ENCODE measurements at places on chromosomes 12 and 14.
A peak's percentile ranks its signal among the peaks of the same experiment; 100 is the strongest.

- DNase-seq: no peak
Measured at GRCh38 chr12:132040906-132041606, 91.3 kb downstream of the EP400 start.

DNA sequence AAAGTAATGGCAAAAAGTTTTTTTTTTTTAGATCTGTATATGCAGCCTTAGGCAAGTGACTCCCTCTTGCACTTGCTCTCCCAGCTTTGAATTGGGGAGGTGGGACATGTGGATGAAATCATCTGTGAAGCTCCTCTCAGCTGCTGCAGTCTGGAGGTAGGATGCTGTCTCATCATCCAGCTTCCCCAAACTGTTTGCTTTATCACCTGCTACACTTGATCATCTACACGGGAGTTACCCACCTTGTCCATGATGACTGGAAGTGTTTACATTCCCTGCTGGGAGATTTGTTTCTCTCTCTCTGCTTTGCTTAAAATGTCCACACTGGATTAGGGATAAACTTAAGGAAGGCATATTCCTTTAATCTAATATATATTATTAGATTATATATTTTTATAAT, 8.5 kb upstream of the FGF23 start:
- no peak for DNase-seq

DNA sequence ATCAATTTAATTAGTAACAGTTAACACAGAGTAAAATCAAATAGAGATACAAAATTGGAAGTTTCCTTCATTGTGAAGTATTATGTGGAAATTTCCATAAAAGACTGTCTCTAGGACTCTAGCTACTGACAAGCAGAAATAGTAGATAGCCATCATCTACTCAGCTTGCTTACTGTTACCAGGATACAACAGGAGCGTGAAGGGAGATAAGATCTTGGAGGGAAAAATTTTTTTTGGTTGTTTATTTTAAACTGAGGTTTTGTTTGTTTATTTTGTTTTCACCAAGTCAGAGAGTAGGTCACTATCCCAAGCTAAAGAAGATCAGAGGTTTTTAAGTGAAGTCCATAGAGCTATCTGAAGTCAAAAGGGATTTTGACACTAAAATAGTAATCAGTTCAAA, 861.3 kb upstream of the MGAT4C start:
- no peak for DNase-seq

DNA sequence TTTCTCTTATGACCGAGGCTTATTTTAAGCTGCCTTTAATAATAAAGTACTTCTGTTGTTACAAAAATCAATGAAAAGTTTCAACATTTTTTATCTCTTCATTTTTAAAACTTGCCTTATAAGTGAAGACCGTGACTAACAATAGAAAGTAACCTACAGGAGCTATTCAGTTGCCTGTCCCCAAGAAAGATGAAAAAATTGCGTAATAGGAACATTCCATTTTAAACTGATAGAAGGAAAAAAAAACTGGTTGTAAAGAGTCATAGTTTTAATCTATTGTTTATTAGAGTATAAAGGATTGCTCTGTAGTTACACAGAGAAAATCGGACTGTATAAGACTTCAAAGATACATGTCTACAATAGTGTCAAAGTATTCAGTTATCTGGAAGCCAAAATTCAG, 83.3 kb downstream of the DAAM1 start:
- no peak for DNase-seq

- peak; percentile 51 for DNase-seq
Measured at GRCh38 chr12:71664411-71665089, 449 bp downstream of the THAP2 start.

DNA sequence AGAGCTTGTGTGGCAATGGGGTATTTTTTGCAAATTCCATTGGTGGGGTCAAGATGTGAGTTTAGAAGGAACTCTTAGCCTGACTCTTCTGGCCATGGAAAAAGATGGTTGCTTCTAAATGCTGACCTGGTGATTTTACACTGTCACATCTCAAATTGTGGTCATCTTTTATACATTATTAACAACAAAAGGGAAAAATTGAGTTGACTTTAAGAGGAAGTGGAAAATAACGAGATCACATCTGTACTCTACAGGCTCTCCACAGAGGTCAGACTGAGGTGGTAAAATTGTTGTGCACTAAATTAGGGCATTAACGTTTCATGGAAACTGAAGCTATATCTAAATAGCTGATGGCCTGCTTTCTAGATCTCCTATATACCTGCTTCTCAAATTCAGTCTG, 44.7 kb downstream of the PTPN11 start:
- DNase-seq: no peak

- no peak for DNase-seq
Measured at GRCh38 chr12:84661786-84662185, 250.8 kb downstream of the SLC6A15 start.

DNA sequence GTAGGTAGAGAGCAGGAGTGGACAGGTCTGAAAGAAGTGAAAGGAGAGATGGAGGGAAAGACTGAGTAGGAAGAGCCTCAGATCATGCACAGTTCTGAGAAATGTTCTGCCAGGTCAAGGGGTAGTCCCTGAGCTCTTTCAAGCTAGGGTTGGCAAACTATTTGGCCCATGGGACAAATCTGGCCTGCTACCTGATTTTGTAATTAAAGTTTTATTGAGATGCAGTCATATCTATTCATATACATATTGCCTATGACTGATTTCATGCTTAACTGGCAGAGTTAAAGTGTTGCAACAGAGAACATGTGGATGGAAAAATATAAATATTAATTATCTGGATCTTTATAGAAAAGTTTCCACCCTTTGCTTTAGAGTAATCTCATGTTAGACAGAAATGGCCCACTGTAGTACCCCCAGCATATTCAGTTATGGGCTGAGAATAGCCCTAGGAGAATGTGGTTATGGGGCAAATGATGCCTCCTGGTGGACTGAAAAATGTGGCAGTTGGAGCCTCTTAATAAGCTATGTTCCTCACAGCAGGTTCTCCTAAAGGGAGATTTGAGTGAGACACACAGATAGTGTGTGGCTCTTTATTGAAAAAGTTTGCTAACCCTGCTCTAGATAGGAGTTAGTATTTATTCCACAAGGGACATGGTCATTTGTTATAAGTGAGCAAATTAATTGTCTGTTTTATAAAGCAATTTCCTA, 476.9 kb downstream of the LRIG3 start:
- no peak for DNase-seq

- no peak for DNase-seq
Measured at GRCh38 chr12:42474391-42474790, 115.2 kb downstream of the PRICKLE1 start.

DNA sequence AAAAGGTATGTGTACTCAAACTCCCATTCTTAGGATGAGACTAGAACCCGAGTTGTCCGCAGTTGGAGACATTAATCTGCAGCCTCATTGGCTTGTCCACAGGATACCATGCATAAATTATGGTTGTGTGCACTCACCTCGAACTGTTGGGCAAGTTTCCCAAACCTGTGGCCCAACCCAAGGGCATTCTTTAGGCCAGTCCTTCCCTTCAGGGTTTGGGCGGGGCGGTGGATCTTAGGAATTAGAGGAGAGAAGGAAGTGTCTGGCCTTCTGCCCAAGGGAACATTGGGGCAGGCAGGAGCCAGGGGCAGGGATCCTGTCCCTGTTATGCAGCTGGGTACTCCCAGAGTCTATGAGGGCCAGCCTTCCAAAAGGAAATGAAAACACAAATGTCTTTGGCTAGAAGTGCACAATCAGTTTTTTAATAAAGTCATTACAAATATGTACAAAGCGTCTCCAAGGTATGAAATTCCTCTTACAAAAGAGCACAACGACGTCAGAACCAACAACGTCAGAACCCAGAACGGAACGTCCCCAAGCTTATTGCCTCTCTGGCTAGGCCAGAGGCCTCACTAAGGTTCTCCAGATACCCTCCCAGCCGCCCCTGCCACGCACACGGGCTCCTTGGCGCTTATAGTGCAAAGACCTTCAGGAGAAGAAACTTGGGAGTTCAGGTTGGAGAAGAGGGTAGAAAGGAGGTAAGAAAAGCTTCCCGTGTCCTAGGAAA, 25.3 kb downstream of the HRK start:
- DNase-seq: no peak

- DNase-seq: no peak
Measured at GRCh38 chr12:50952510-50952909, at the start of gene HIGD1C. TSS of gene HIGD1C (plus strand) at chr12:50952544. CDS start at chr12:50953999, 1,455 bp downstream.

DNA sequence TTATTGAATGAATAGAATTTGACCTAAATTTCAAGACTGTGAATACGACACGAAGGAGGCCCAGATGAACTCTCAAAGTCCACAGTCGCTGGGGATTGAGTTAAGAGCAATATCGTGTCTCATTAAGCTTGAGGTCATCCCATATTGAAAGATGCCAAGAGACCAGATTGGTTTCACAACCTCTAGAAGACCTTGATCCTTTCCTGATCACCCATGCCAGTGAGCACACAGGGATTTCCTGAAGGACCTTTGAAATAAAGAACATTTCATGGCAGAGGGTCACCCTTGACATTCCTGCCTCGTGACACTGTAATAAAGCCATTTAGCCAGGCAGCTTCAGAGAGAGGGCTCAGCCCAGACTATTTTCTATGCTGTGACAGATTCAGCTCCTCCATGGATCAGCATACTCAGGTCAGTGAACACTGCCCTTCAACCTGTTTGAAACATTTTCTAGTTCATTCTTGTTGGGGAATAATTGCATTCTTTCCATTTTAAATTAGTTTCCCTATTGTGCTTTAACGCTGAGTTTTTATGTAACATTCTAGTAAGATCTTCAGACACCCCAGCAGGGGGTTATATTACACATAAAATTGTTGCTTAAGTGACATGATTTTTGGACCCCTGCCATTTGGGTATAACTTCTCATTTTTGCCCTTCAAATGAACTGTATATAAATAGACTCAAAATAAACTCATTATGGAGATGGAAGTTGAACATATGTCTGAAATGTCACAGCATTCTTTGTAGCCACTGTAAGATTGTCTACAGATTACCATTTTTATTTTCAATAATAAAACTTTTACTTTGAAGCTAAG, 213.2 kb downstream of the C12orf50 start:
- DNase-seq: peak; percentile 52

DNA sequence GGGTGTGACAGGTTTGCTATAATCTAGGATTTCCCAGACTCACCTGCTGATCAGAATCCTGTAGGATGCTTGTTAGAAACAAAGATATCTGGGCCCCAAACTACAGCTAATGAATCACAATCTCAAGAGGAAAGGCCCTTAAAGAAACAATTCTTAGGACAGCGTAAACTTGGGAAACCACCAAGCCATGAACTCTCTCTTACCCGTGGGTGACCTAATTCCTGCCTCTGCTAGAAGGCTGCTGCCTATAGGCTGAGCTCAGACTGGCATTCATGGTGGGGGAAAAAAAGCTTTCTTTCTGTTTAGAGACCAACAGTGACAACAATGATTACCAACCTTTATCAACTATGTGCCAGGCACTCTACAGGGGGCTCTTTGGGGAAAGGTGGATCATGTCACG, 213.9 kb upstream of the FKBP4 start:
- no peak for DNase-seq

DNA sequence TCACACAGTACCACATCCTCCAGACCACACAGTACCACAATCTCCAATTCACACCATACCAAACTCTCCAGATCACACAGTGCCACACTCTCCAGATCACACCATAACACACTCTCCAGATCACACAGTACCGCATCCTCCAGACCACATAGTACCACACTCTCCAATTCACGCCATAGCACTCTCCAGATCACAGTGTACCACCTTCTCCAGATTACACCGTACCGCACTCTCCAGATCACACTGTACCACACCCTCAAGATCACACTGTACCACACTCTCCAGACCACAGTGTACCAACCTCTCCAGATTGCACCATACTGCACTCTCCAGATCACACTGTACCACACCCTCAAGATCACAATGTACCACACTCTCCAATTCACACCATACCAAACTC, 184.9 kb downstream of the NTF3 start:
- DNase-seq: no peak

DNA sequence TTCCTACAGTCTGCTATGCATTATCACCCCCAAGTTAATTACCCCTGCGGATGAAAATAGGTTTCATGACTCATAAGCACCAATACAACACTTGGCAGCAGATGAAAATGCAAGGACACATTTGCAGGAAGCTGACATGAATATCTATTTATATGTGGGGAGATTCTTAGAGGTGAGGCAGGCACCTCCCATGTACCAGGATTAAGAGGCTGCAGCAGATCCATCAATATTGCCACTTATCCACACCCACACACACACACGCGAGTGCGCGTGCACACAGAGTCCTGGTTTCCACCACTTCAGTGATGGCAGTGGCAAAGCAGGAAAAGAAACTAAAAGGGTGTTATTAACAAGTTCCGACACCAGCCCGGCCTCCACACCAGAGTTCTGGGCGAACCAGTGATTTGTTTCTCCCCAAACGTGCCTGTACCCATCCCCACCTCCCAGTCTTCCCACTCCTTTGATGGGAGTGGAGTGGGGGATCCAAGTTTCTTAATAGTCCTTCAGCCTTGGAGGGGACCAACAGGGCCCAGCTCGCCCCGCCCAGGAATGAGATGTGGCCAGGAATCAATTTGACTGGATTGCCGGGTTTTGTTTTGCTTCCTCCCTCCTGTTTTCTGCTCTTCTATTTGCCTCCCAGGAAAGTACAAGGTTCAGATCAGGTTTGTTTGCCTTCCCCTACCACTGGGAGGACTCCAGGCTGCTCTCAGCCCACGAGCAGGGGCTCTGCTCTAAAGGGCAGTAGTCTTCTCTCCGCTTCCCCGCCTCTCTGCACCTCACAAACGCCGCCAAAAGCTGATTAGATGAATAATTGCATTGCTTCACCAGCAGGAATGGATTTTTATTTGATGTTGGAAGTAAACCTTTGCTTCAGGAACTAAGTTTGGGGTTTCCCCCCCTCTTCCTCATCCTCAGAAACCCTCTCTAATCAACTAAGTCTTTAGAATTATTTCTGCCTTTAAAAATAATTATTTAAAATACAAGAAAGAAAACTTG, 5.2 kb downstream of the IRF2BPL start:
- peak; percentile 25 for DNase-seq

GRCh38 chr12:90124289-90124688, 415.7 kb upstream of the ATP2B1 start:
- no peak for DNase-seq

GRCh38 chr14:100607611-100607956, 20.4 kb upstream of the BEGAIN start:
- no peak for DNase-seq

DNA sequence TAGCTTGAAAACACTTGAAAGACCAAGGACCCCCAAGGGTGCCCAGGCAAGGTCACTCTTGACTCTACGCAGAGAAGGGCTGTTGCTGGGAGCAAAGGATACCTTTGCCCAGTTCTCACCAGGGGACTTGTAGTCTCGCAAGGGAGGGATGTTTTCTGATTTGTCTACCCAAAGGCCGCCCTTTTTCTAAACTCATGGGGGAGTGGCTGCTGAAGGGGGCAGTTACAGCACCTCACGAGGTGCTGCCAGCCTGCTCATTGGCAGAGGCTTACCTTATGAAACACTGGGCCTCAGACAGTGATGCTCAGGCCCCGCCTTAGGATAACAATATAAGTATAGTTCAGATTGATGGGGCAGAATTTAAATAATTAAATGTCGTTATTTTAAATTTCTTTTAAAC, 107.0 kb downstream of the ETV6 start:
- no peak for DNase-seq

DNA sequence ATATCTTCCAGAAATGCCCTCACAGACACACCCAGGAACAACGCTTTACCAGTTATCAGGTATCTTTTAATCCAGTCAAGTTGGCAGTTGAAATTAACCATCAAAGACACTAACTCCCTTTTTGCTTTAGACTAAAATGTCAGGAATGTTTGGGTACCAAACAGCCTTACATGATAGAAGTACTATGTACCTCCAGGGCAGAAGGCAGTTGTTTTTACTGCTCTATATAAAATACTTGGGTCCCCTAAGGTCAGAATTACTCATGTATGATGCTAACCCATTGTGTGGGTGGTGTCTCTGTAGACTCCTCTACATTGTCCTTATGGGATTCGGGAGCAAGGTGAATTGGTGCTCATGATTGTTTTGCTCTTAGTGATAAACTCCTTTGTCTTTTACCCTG, 492.5 kb upstream of the FLRT2 start:
- no peak for DNase-seq

Measured in skin of body (tissue), 3 donors.